ENCODE measurements at places on chromosomes 11 and 22.

DNA sequence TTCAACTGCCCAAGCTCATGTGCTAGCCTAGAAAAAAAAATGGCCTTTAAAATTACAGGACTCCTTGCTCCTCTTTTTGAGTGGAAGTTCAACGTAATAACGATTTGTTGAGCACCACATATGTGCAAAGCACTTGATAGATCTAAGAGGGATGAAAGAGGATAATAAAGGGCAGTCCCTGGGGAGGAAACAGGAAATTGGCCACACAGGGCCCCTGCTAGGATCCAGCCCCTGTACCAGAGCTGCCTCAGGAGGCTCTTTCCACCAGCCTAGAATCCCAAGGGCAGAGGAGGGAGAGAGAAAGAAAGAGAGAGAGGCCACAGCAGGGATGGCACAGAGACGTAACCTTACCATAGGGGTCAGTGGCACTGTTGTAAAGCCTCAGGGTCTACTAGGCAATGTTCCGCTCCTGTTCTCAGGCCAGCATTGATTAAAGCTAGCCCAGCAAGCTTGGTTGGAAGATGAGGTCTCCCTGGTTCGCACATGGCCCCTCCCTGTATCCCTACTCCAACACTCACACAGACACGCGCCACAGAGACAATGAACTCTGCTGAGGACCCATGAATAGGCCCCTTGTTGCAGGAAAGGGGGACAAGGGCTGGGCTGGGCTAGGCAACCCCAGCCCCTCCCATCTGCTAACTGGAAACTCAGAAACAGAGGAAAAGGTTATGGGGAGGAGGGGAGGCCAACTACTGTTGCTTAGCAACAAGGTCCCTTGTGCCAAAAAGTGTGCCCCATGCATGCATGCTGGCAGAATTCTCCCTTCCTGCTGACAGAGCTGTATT is at the start of gene TMPRSS5:
Gene TMPRSS5 (minus strand): TSS at position 438 of the 785 bp plus-strand sequence. CDS start 84 bp downstream, at position 354.
- no peak for DNase-seq

- no peak for DNase-seq
Measured at GRCh38 chr11:29679996-29680395, 336.8 kb downstream of the KCNA4 start.

- no peak for DNase-seq
Measured at GRCh38 chr11:36142439-36142838, 146.8 kb downstream of the COMMD9 start.

- DNase-seq = no peak
Measured at GRCh38 chr11:110345743-110346142, 49.3 kb upstream of the RDX start.

GRCh38 chr11:5507933-5508305 is 1.8 kb downstream of the UBQLN3 start:
- DNase-seq = no peak

GRCh38 chr11:116605543-116606459 is 167.0 kb downstream of the BUD13 start:
- no peak for DNase-seq
